ENCODE measurements at places on chromosomes 11 and 22.

DNA sequence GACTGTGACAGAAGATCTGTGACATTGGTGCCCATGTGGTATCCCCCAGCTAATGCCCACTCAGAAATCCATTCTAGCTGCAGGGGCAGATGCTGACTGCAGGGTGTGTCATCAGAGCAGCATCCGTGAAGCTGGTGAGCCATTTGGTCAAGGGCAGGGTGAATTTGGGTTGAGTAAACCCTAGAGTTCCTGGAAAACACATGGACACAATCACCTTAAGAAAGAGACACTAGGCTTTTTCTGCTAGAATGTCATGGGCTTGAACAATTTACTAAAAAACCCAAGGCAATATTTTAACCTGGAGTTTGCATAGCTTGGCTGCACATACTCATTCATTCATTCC lies 100.0 kb downstream of the ADAMTS15 start:
- no peak for ATAC-seq

- peak; percentile 91 for ATAC-seq
Measured at GRCh38 chr11:104907521-104908185, 9.4 kb upstream of the CASP12 start.

DNA sequence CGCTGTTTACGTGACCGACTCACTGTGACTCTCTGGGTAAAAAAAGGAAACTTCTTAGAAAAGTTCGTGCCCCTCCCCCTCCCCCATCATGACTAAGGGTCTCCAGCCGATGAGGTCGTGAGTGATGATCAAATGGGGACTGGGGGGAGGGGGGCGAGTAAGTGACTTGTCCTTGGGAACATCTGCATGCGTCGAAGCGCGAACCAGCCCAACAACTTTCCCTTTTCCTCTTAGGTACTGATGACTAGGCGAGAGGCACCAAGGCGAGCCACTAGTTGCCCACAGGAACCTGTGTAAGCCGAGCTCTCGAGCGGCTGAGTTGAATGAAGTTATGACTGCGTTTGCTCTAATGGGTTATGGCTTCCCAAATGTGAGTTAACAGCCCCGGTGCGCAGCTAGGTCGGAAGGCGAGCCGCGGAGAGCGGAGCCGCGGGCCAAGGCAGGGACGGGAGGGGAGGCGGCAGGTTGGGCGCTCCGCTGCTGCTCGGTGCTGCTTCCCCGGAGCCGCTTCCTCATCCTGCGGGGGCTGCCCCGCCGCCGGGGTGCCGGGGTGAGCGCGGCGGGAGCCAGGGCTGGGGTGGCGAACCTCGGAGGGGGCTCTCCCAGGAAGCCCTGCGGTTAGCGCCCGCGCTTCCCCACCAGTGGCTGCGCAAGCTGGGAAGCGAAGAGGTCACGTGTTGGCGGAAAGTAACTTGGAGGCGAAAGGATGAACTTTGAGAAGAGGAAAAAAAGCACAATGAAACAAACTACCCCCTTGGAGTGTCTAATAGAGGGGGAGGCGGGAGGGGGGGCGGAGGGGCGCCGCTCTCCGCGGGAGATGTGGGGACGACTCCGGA lies 22.1 kb upstream of the BDNF start:
- no peak for ATAC-seq

- ATAC-seq: no peak
Measured at GRCh38 chr11:69403556-69404215, 77.8 kb upstream of the LINC01488 start.

DNA sequence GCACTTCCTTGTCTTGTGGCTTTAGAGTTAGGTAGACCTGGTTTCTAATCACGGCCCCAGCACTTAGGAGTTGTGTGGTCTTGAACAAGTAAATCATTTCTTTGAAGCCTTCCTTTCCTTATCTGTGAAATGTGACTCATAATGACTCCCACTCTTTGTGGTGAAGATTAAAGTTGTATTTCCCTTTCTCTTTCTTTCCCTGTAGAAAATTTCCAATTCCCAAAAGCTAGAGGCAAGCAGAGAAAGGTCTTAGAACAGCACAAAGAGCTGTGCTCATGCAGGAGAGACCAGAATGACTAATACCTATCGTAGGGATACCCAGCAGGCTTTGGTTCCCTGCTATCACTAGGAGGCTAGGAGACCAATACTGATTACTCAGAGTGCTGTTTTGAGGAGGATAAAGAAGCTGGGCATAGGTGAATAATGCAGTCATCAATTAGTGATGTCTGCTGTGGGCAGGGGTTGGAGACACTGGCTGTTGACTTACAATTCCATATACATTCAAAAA lies 270.7 kb upstream of the SYN3 start:
- ATAC-seq: no peak

DNA sequence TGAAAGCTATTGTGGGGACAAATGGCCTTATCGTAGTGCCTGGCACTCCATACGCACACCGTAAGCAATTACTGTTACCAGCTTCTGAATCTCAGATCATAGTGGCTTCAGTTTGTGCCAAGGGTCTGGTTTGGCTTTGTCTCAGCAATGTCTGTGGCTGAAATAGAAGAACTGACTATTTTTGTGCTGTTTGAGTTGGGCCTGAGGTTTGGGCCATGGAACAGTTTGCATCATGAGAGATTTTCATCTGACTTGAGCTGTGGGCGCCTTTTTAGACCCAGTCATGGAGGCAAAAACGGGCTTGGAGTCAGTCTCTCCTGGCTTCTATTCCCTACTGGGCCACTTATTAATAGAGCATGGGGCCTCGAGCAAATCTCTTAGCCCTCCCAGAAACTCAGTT lies 121.1 kb upstream of the CRYBB3 start:
- ATAC-seq: no peak

- no peak for ATAC-seq
Measured at GRCh38 chr22:41038732-41039131, 53.7 kb upstream of the EP300 start.

- no peak for ATAC-seq
Measured at GRCh38 chr11:60786811-60787567, 1.9 kb downstream of the MS4A10 start.

GRCh38 chr11:115390441-115390840 lies 113.8 kb downstream of the CADM1 start:
- ATAC-seq: no peak

DNA sequence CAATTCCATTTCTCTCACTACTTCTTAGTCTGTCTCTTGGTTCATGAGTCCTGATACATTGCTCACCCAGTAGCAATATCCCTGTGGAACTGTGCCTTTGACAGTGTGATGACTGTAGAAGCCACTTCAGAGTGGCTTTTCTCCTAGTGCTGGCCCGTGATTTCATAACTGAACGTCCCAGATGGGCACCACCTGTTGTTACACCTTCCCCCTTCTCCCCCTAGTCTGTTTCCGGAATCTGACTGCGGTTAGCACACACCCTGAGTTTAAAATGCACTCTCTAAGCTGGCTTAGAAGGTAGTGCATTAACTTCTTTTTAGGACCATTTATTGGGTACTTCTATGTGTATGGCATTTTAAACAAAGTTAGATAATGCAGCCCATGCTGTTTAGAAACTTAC lies 83.0 kb downstream of the ALX4 start:
- no peak for ATAC-seq

GRCh38 chr22:35454416-35455054 lies 54.6 kb downstream of the MCM5 start:
- ATAC-seq: no peak

DNA sequence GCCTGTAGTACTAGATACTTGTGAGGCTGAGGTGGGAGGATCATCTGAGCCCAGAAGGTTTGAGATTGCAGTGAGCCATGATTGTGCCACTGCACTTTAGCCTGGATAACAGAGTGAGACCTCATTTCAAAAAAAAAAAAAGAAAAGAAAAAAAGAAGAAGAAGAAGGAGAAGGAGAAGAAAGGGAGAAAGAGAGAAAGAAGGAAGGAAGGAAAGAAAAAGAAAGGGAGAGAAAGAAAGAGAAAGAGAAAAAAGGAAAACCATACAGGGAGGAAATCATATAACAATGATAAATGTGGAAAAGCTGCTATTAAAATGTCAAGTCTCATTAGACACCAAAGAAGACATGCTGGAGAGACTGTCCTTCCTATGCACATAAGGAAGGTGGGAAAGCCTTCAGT lies 5.7 kb upstream of the PRDM10 start:
- no peak for ATAC-seq

GRCh38 chr11:11876458-11876857 lies 34.7 kb downstream of the USP47 start:
- ATAC-seq: no peak

- ATAC-seq: no peak
Measured at GRCh38 chr11:12143461-12144258, 33.3 kb downstream of the MICAL2 start.

GRCh38 chr11:102287964-102288724 lies 29.1 kb upstream of the BIRC3 start:
- peak; percentile 75 for ATAC-seq

DNA sequence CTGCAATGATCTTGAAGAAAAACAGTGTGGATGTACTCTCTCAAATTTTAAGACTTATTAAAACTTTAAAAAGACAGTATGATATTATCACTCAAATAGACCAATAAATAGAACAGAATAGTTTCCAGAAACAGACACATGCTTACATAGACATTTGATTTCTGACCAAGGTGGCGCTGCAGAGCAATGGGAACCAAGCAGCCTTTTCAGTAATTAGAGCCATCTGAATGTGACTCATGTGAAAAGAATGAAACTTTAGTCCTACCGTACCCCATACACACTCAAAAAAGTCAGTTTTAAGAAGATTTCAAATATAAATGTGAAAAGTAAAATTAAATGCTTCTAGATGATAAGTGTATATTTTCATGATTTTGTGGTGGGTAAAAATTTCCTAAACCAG lies 74.2 kb upstream of the MS4A8 start:
- no peak for ATAC-seq

DNA sequence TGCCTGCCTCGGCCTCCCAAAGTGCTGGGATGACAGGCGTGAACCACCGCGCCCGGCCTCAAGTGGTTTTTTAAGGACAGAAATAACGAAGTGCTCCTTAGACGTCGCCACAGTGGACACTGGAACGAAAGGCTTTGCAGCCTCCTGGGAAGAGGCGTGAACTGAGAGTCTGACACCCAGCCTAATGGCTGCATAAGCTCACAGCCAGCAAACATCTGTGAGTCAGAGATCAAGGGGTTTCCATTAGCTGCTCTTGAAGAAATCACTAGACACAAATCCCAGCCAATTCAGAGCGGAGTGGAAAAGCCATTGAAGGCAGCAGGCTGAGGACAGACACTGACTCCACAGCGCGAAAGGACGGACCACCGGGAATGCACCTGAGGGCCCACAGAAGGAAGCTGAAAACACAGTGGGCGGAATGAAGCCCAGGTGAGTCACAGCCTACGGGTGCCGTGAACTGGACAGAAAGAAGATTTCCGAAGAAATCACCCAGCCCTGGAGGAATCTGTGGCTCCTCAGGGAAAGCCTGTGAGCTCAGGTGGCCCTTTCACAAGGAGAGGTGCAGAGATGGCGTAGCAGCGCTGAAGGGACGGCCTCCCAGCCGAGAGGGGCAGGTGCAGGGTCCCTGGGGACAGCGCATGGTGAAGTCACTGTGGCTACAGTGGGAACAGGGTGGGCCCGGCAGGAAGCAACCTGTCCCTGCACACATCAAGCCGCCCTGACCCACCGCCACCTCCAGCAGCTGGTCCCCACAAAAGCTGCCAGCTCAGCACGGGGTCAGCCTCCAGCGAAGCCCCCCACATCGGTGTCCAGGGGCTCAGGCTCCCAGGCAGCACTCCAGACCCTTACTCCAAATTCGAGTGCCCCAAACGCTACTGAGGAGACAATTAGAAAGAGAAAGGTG lies 11.6 kb downstream of the LMNTD2 start:
- no peak for ATAC-seq

DNA sequence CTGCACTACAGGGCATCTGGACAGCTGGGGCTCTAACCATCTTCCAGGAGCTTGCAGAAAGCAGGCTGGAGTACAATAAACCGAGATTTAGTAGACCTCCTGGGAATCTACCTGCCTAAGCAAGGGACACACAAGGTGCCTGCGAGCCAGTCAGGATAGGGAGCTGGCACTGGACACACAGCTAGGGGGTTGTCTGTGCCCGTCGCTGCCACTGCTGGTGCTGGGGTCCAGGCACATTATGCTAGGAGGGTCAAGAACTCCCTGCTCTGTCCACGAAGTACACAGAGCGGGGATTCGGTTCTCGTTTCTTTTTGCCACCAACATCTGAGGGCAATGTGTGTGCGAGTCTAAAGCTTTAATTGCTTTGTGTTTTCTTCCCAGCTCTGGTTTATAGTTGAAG lies 4.2 kb downstream of the RIC8A start:
- no peak for ATAC-seq

DNA sequence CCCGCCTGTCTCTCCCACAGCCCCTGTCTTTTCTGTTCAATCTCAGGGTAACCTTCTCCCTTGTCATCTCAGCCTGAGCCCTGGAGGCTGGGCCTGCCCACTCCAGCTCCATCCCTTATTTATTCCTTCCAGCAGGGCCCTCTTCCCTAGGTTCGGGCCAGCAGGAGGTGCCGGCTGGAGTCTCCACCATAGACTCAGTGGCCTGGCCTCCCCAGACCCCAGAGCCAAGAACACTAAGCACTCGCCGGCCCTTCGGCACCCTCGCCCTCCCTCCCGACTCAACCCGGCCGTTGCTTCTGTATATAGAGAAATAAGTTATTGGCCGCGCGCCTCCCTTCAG lies 1.4 kb upstream of the RAB1B start:
- no peak for ATAC-seq

- no peak for ATAC-seq
Measured at GRCh38 chr11:69272831-69273485, 21.0 kb upstream of the MYEOV start.

GRCh38 chr11:69926376-69927050 lies 107.3 kb upstream of the FGF3 start:
- no peak for ATAC-seq

DNA sequence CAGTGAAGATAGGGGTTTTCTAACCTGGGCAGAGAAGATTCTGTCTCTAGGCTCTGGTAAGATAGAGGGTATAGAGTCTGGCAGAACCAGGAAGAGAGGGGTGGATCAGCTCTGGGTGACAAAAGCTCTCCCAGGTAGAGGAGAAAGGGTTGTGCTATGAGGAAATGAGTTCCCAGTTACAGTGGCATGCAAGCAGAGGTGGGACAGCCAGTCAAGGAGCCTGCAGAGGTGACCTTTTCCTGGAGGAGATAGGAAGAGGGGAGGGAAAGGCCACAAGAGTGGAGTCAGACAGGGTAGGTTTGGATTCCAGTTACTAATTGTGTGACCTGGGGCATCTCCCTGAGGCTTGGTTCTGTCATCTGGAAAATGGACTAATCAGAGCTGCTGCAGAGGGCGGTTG lies 3.4 kb upstream of the CAPN5 start:
- ATAC-seq: no peak

DNA sequence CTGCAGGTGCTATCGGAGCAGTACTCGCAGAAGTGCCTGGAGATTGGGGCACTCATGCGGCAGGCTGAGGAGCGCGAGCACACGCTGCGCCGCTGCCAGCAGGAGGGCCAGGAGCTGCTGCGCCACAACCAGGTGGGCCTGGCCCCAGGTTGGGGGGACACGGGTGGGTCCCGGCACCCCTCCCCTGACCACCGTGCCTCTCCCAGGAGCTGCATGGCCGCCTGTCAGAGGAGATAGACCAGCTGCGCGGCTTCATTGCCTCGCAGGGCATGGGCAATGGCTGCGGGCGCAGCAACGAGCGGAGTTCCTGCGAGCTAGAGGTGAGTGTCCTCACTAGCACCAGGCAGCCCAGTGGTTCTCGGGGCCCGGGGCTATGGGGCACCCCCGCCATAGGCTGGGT lies 38.7 kb upstream of the GCAT start:
- no peak for ATAC-seq

Data from activated CD4-positive, CD25-positive, alpha-beta regulatory T cell treated with anti-CD3 and anti-CD28 coated beads, Interleukin-2, amount 50 U/mL, for 24 hours (primary cell).